ENCODE measurements at places on chromosomes 1 and 21. TPM values are rescaled to one million over a fixed set of nuclear protein-coding genes. Genes with fewer than 3 reads are reported as not detected.

Gene UBE4B
- total RNA-seq, result 71.1 TPM

Gene LCE2B
- not detected for total RNA-seq

Gene CDK18
- 7.0 TPM for total RNA-seq

Gene KCNN3
- 4.0 TPM for total RNA-seq

Measured in camera-type eye (tissue), 1 donor.